ENCODE measurements at places on chromosomes 1 and 21. TPM values are rescaled to one million over a fixed set of nuclear protein-coding genes. Genes with fewer than 3 reads are reported as not detected.

The PPIH gene
- total RNA-seq, result 57.4 TPM

The NGF gene
- total RNA-seq, result 0.25 TPM

The KCNJ15 gene
- total RNA-seq, result 19.9 TPM

The ETV3L gene
- total RNA-seq, result not detected

The SPAG17 gene
- total RNA-seq, result under 0.01 TPM

The TTC34 gene
- total RNA-seq, result 0.16 TPM

The FABP3 gene
- total RNA-seq, result 18.1 TPM

The NHLH2 gene
- total RNA-seq, result not detected

The HSD3B1 gene
- not detected for total RNA-seq

The PERM1 gene
- total RNA-seq, result not detected

The ERG gene
- 0.13 TPM for total RNA-seq

The MROH9 gene
- not detected for total RNA-seq

The TMEM79 gene
- total RNA-seq, result 1.8 TPM

The LCK gene
- 0.25 TPM for total RNA-seq

The MTARC1 gene
- total RNA-seq, result 5.2 TPM

The MNDA gene
- not detected for total RNA-seq

The TSEN15 gene
- 43.0 TPM for total RNA-seq

The CTH gene
- total RNA-seq, result 5.9 TPM

The GPR25 gene
- 0.33 TPM for total RNA-seq

The LCE2C gene
- total RNA-seq, result not detected

The AGT gene
- total RNA-seq, result 0.89 TPM

The ARMH1 gene
- not detected for total RNA-seq

The PLPP3 gene
- total RNA-seq, result 9.6 TPM

The TNFRSF4 gene
- 1.8 TPM for total RNA-seq

The ZMYND12 gene
- 1.9 TPM for total RNA-seq

The ECE1 gene
- 121 TPM for total RNA-seq

The FALEC gene
- 0.49 TPM for total RNA-seq

The LRRC7 gene
- not detected for total RNA-seq

The SORT1 gene
- 37.2 TPM for total RNA-seq

The GJB4 gene
- total RNA-seq, result 0.16 TPM

The HPDL gene
- 8.3 TPM for total RNA-seq

The DNAI4 gene
- total RNA-seq, result 3.0 TPM

The MYOC gene
- total RNA-seq, result not detected

The HP1BP3 gene
- total RNA-seq, result 113 TPM

The CLCNKA gene
- under 0.01 TPM for total RNA-seq

The VWA5B1 gene
- total RNA-seq, result not detected

Measured in mesangial cell (primary cell).